Stimulated activated CD4-positive, alpha-beta T cell treated with anti-CD3 and anti-CD28 coated beads, Interleukin-1b, Interleukin-23, amount 100 ng/mL, for 24 hours (primary cell): ENCODE measurements at places on chromosomes 2 and 18.

DNA sequence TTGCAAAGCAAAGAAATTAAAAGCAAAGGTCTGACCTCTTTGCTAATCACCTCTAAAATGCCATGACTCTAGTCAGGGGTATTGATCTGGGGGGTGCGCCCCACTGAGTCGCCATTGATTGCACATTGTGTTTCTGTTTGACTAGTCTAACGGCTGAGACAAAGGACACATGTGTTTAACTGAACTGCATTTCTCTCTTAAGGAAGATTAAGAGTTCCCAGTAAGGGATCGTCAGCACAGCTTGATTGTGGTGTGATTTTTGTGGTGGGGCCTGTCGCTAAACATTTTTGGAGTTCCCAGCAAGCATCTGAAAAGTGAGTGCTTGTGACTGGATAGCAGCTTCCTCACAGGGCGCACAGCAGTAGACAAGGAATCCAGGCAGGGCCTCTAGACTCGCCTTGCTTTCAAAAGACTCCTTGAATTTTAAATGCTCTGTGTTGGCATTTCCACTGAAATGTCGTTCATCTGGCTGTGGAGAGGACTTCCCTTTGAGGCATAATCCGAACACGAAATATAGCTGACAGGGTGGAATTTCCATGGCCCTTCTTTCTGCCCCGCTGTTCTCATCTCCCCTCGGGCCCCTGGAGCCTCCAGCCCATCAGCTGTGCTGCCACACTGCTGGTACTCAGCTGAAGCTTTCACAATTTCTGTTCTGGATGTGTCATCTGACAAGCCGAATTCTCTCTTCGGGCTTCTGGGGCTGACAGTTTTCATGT lies 126.3 kb downstream of the FAM168B start:
- no peak for DNase-seq

DNA sequence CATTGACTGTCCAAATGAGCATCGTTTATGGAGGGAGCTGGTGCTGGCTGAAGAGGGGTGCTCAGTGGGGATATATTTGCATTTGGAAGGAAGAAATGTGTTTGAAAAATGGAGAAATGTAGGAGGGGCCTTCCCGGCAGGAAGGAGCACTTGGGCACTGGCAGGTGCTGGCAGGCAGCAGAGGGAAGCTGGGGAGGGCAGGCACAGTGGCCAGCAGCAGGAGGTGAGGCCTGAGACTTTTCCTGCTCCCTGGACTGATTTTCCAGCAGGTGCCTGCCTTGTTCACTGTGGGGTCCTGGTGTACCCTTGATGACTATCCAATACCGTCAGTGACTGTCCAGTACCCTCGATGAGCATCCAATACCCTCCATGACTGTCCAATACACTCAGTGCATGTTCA lies 20.8 kb upstream of the HPCAL1 start:
- DNase-seq, result no peak

DNA sequence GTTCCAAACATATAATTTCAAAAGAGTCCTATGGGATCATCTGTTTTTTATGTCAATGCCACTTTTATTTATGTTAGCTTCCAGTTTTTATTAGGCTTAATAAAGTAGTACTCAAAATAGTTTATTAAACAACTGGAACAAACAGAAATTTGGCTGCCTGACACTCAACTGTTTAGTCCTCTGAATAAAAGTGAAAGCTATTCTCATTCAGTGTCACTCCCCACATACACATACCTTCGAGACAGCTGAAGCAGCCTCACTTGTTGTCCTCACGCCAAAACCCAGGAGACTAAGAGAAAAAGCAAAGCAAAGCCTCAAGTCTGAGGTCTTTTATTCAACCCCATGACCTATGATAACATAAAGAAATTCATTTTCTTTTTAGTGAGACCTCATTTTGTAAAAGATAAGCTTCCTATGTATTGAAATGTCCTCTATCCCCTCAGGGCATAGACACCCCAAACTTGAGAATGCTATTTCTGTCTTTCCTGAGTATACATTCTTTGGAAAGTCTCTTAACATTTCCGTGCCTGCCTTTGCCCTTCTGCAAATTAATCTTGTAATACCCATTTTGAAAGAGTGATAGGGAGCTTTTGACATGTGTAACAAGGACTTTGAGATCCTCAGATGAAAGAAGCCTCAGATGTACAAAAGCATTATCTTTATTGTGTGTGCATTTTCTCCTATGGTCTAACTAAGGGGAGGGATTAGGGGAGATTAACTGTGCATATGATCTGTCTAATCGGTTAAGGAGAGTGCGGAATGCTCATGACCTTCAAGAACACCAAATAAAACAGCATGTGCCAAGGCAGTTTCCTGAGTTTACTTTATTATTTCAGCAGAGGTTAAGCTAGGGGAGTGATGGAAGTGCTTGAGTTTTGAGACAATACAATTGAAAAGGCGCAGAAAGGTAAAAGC lies 1523.7 kb upstream of the PIK3C3 start:
- DNase-seq, result no peak

- DNase-seq, result no peak
These were observed 282.0 kb downstream of the CALCRL start for GRCh38 chr2:187165936-187166610.

- no peak for DNase-seq
These were observed 372.8 kb upstream of the UBE2E3 start for GRCh38 chr2:180607514-180608049.

- no peak for DNase-seq
These were observed 98.9 kb upstream of the ZFP36L2 start for GRCh38 chr2:43325107-43325811.
